NCI-H1694 treated with DMSO at 0.1 percent for 48 hours (cell line): ENCODE measurements at places on chromosomes 5 and 9.

DNA sequence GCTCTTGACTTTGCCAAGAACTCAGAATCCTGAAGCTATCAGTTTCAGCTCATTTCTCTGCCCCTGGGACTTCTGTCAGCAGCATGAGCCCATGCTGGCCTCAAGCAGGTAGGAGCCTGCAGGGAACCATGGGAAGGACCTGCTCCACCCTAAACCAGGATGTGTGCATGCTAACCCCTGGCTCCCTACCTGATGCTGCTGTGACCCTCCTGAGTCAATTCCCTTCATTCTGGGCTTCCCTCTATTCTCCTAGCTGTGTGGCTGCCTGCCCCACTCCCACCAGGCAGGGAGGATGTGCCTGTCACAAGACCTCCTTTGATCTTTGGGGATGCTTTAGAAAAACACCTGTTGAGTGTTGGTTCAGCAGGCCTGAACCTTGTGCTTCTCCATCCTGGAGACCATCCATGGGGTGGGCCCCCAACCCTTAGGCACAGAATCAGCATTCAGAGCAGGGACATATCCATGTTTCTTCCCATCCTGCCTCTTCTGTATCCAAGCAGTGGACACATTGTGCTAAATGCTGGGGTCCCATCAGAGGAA, 117.1 kb upstream of the CCL21 start:
- no peak for DNase-seq

DNA sequence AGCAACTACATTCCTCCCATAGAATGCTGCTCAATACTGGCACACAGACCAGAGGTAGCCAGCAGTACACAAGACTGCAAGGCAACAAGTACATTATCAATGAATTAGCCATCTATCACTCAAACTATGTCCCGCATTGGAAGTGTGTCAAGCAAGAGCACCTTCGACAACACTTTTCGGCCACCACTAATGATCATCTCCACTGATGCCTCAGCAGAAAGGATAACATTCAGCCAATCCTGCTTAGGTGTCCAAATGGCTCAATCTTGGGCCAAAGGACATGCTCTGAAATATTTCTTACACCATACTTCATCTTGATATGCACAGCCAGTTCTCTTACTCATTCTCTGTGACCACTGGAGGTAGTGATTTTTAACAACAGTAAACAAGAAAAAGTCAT, 25.0 kb downstream of the SKP1 start:
- no peak for DNase-seq

DNA sequence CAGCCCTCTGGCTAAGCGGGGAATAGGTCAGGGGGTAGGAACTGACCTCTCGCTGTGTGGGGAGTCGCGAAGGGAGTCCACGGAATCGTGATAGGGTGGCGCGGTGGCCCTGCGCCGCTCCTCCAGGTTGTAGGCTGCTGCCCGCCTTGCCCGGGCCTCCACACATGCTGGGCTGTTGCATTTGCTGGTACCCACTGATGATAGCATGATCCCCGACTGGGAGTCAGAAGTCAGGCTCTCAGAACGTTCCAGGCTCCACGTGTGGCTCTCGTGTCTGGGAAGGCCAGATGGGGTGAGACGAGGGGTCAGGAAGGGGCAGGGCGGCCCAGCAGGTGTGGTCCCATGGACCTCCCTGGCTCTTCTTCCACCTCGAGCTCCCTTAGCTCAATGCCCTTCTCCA, 56.0 kb downstream of the PSD2 start:
- DNase-seq: no peak

- no peak for DNase-seq
Observed at GRCh38 chr9:30925635-30926034, 1458.8 kb upstream of the ACO1 start.

- no peak for DNase-seq
Observed at GRCh38 chr5:74538206-74538661, 102.3 kb downstream of the ENC1 start.

GRCh38 chr9:108696156-108696555, 159.6 kb downstream of the ACTL7B start:
- DNase-seq: no peak

DNA sequence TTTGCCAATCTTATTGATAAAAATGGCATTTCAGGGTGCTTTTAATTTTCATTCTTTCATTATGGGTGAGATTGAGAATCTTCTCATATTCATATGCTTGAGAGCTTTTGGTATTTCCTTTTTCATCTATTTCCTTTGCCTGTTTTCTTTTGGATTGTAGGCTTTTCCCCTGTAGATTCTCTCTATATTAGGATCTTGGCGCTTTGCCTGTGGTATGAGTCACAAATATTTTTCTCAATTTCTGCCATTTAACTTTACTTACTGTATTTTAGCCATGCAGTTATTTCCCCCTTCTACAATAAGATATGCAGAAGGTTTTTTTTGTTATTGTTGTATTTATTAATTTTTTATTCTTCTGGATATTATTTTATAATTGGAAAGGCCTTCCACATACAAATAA, 21.5 kb upstream of the KLF9 start:
- DNase-seq: no peak

DNA sequence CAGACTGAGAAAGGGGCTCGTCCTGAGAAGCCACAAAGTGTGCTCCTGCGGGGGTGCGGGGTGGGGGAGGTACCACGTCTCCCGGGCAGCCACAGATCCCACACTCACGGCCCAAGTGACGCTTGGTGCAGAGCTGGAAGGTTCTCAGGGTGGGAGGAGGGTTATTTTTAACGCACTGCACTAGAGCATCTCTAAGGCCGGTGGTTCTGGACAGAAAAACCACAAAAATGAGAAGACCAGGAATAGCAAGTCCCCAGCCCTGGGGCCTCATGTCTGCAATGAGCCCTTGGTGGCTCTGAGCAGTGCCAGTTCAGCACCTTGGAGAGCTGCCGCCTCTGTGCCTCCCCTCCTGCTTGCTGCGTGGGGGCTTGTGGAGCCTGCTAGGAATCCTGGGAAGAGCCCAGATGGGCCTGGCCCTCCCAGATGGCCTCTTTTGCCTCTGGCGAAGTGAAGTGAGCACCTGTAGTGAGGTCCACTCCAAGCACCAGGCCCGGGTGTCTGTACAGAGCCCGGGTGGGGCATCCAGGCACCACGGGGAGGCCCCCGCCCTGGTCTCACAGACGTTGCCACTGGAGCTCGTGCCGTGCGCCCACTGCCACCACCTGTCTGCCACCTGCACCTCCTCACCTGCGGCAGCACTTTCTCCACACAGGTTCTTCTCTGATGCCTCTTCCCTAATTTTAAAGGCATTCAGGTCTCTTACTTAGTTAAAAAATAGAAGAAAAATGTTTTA, 48.9 kb upstream of the CACNA1B start:
- DNase-seq: no peak

DNA sequence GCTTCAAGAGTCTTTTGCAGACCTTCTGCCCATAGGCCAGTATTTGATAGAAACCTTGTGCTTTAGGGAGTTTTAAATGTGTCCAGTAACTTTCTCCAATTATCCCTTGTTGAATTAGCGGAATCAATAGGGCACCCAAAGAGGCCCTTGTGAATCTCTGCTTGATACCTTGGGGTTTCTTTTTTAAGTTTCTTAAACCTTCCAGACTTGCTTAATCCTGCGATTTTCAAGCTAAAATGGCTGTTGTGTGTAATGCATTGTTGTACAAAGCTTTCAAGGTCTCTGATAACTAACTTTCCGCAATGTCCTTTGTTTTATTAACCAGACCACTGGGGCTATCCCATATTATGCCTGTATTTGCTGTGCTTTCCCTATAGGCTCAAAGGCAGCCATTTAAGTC, 577.4 kb upstream of the RORB start:
- no peak for DNase-seq

GRCh38 chr5:142939884-142940283, 169.7 kb downstream of the ARHGAP26 start:
- DNase-seq: no peak

DNA sequence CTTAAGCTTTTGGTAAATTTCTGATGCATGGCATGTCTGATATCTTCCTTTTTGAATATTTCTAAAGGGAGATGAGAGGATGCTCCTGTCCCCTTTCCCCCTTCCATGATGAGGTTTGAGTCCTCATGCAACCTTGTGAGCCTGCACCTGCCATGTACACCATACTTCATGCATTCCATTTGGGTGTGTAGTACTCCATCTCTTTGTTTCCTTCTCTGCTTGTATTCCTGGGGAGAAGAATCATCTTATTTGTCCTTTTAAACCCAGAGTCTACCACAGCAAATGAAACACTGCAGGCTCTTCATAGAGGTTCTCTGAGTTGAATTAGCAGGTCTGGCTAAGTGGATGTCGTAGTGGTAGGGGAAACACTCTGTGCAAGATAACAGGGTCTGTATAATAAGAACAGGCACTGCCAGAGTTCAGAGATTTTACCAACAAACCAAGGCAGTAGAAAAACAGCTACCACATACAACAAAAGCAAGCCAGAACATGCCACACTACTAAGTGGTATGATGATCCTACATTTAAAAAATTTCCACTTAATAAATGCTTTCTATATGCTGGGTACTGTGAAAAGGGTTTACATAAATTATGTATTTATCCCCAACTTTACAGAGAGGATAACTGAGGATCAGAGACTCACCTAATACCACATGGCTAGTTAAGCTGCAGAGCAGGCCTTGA, 439.8 kb upstream of the GRIA1 start:
- DNase-seq: no peak

- DNase-seq: peak; percentile 58
Observed at GRCh38 chr9:32571969-32572899, 725 bp downstream of the NDUFB6 start.

DNA sequence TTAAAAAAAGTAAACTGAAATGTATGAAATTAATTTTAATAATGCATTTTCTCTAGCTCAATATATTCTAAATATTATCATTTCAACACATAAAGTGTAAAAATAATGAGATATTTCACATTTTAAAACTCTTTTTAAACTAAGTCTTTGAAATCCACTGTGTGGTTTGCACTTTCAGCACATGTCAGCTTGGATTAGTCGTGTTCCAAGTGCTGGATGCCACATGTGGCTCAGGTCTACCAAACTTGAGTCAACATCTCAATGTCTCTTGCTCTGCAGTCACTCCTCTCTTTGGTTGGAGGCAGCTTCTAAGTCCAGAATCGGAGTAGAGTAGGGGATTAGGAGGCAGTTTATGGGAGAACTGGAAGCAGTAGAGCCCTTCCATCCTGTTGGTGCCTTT, 173.7 kb upstream of the ANKRD55 start:
- DNase-seq: no peak

GRCh38 chr5:93192683-93193082, 388.3 kb downstream of the NR2F1-AS1 start:
- DNase-seq: no peak

GRCh38 chr5:71786337-71787055, 67.4 kb downstream of the CARTPT start:
- no peak for DNase-seq

DNA sequence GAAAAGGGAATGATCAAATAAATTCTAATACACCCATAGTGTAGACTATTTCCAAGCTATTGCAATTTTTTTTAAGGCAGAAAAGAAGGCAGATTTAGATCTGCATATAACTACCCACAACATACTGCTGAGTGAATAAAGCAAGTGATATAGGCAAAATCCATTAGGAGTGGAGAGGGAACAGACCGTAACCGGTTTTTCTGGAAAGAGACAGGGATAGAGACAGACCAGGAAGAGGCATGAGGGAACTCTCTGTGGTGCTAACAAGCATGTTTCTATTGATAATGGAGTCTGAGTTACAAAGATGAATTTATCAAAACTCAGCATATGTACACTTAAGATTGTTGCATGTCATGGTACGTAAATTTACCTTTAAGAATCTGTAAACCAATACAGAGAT, 14.5 kb downstream of the ZDHHC21 start:
- no peak for DNase-seq

GRCh38 chr9:31608416-31608815, 776.0 kb upstream of the ACO1 start:
- no peak for DNase-seq

GRCh38 chr9:86713970-86714369, 233.3 kb downstream of the GAS1 start:
- no peak for DNase-seq

- DNase-seq: peak; percentile 49
Observed at GRCh38 chr5:150295172-150295634, 5.6 kb upstream of the CAMK2A start.

DNA sequence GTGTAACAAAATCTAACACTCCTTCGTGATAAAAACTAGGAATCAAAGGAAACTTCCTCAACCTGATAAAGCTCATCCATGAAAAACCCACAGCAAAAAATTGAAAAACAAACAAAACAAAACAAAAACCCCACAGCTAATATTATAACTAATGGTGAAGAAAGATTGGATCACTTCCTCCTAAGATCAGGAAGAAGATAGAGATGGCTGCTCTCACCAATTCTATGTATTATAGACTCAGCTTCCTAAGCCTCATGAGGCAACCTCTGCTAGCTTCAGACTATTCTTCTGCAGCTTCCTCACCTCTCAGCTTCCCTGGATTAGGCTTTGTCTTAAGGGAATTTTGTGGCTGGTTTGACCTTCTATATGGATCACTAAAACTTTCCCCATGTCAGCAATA, 40.1 kb downstream of the PHAX start:
- DNase-seq: no peak

DNA sequence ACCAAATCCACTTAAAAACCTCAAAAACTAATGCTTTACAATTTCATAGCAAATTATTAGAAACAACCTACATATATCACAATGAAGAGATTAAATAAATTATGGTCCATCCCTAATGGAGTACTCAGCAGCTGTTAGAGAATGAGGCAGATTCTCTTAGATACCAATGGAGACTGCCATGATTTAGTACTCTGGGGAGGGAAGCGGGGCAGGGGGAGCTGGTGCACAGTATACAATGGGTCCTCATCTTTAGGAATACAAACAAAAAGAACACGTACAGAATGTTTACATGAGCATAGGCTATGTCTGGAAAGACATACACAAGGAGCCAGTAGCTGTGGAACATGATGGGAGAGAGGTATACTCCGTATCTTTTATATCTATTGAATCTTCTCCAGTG, 2.0 kb downstream of the LIFR start:
- DNase-seq: no peak

- no peak for DNase-seq
Observed at GRCh38 chr5:16454686-16455085, 10.9 kb downstream of the ZNF622 start.

DNA sequence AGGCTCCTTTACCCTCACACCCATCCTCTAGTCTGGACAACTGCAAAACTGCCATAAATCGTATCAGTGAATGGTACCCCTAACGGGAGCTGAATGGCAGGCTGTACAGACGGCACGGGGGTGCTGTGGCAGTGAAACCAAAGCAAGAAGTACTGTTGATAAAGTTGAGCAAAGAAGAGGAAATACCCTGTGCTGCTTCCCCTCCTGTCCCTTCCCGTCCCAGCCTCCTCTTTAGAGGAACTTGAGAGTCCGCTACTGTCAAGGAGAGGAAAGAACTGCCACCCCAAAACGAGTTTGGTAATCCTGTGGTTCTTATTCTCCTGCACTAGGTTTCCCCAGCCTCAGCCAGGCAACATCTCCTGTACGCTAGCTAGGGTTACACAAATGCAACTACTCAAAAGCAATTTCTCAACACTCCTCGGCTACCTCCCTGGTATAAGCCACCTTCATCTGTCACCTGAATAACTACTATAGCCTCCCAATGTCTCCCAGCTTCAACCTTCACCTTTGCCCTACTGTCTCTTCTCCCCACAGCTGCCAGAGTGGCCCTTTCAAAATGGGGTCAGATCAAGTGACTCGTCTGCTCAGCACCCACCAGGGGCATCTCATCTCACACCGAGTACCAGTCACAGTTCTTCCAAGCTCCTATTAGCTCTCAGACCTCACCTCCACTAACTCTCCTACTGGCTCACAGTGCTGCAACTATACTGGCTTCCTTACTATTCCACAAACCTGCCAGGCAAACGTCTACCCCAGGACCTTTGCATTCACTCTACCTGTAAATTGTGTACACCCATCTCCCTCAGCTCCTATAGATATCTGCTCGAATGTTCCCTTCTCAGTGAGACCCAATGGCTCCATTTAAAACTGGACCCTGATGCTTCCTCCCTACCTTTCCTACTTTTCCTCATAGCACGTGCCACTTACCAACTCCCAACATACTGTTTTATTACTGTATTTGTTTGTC, 4.1 kb downstream of the GLRX start:
- DNase-seq: no peak
